ENCODE measurements at places on chromosomes 3 and 15. TPM values are rescaled to one million over a fixed set of nuclear protein-coding genes. Genes with fewer than 3 reads are reported as not detected.

GFM1 gene
- total RNA-seq: 45.6 TPM

PEX5L gene
- 0.31 TPM for total RNA-seq

CHCHD6 gene
- total RNA-seq: 9.9 TPM

- no peak for DNase-seq
Measured at GRCh38 chr3:43028678-43029490, 49.8 kb downstream of the GASK1A start.

- DNase-seq: no peak
Measured at GRCh38 chr3:22156868-22157267, 405.9 kb upstream of the ZNF385D start.

Measured in activated T-cell treated with anti-CD3 and anti-CD28 coated beads, Interleukin-2, amount 50 U/mL, for 72 hours (primary cell).